ENCODE measurements at places on chromosomes 16 and 17. TPM values are rescaled to one million over a fixed set of nuclear protein-coding genes. Genes with fewer than 3 reads are reported as not detected.

TBC1D16 gene
- 19.8 TPM for total RNA-seq

ITGAX gene
- total RNA-seq = 5.9 TPM

DNA sequence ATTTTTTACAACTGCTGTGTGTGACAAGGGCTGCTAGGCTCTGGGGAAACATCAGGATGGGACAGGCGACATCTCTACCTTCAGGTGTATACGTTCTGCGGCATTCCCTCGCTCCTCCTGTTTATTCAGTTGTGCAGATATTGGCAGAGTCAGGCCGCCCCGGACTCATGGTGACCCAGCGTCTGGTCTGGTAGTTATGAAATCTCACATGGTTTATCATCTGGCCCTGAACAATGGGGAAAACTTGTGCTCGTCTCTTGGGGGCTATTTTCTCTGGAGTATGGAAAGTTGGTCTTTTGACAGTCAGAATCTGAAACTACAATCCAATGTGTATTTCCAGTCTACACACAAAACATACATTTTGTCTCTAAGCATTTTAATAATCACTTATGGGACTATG is 3.3 kb downstream of the MARCHF10 start:
- DNase-seq = no peak

DNA sequence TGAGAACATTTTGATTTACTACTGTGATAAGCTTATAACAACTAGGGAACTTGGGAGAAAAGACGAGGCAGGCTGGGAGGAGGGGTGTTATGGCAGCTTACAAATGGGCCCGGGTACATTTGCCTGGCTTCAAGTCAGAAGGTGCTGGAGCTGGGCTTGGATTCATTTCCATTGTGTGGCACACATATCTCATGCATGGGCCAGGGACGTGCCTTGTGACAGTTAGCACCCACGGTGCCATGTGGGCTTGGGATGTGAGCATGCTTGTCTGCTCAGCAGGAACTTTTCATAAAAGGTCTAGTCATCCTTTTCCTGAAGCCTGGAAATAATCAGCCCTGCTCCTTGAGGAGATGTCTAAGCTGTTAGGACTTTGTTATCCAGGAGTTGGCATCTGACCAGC is 572.2 kb downstream of the CDH13 start:
- DNase-seq = no peak

DNA sequence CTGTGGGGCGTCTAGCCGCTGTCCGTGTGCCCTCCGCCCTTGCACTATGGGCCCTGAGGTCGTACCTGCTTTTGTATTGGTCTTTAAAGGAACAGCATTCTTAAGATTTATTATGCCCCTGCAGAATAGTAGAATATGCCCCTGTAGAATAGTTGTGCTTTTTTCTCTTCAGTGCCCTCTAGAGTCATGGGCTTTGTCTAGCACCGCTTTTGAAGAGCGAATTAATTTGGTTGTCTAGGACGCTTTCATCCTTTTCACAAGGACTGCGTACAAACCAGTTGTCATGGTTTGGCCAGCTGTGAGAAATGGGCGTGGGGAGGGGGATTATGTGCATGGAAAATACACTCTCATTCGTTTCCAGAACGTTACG is 621 bp downstream of the CEP95 start:
- DNase-seq = peak; percentile 44

DNAAF8 gene
- 0.61 TPM for total RNA-seq

KRTAP17-1 gene
- not detected for total RNA-seq

GRCh38 chr17:11182430-11182829 is 58.6 kb upstream of the SHISA6 start:
- DNase-seq = peak; percentile 21

DNA sequence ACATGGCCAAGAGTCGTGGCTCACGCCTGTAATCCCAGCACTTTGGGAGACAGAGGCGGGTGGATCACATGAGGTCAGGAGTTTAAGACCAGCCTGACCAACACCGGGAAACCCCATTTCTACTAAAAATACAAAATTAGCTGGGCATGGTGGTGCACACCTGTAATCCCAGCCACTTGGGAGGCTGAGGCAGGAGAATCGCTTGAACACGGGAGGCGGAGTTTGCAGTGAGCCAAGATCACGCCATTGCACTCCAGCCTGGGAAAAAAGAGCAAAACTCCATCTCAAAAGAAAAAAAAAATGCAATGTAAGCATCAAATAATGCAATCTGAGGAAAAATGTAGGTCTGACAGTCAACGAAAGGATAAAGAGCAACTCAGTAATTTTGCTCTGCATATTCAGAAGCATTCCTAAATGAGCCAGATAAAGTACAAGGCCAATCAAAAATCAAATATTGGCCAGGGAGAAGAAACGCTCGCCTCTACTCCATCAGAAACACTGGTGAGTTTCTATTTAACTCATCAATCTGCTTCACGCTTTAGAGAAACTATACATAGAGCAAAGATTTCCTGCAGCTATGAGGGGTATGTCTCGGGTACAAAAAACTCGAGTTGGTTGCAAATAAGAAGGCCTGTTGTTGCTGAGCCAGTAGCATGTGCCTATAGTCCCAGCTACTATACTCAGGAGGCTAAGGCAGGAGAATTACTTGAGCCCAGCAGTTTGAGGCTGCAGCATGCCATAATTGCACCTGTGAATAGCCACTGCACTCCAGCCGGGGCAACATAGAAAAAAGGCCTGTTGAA is 3.7 kb downstream of the TXNDC11 start:
- no peak for DNase-seq

- no peak for DNase-seq
These were observed 25.3 kb upstream of the RBBP6 start for GRCh38 chr16:24514096-24514495.

GRCh38 chr16:53982631-53983042 is 278.7 kb downstream of the FTO start:
- no peak for DNase-seq

- no peak for DNase-seq
These were observed 28.0 kb upstream of the ABCA9 start for GRCh38 chr17:69088643-69089200.

MYOCD gene
- 20.5 TPM for total RNA-seq

DNA sequence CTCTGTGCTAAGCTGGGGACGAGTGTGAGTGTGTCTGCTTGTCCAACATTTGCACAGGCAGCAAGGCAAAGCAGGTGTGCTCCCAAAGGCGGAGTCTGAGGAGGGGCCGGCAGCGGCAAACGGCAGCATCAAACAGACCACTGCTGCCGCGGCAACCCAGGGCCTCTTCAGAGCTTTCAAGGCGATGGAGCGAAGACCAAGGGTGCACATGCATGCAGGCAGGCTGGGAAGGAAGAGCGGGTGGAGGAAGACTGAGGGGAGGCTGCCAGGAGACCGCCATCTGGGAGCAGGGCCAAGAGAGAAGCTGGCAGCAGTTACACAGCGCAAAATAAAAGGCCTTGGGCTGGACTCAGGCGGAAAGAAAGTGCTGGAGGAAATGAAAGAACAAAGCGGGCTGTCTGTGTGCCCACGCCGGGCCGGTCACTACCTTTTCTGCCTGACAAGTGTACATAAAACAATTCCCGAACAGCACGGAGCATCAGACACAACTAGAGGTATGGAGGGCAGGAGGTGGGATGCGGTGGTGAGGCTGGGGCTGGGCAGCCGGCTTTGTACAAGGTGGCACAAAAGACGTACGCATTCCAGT is 8.5 kb downstream of the TIMM22 start:
- peak; percentile 63 for DNase-seq

DNA sequence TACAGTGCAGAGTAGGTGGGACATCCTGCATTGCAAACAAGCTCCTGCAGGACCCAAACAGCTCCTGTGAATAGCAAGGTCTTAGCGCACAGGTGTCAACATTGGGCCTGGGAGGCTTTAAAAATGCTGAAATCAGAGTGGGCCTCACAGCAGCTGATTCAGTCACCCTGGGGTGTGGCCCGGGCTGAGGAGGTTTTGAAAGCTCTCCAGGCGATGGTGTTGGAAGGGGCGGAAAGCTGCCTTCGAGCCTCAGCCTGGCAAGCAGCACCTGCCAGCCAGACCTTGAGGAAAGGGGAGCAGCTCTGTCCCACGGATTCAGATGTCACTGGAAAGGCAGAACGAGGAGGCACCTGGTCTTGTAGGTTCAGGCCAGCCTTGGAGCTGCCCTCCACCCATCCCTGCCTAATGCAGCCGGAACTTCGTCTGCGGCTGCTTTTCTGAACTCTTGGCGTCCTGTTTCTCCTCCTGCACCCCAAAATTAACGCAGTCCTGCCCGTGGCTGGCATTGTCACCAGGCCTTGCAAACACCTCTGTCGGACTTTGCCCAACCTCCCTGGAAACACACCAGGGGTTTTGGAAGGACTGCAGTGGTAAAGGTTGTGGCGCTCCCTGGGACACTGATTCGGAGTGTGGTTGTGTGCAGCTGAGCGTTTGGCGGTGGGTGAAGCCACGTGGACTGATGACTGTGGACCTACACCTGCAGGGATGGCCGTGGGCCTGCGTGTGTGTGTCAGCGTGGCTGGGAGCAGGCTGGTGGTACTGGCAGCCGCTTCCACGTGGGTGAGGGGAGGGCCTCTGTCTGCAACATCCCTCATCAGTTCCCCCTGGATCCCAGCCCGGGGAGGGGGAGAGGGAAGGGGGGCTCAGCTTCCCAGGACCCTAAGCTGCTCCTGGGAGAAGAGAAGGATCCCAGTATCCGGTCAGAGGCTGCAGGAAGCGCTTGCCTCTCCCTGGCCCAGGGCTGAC is 3.4 kb downstream of the NECAB2 start:
- DNase-seq = no peak

- DNase-seq = no peak
These were observed 51.7 kb downstream of the SDK2 start for GRCh38 chr17:73592501-73592961.

- no peak for DNase-seq
These were observed 6.0 kb downstream of the TIMM22 start for GRCh38 chr17:1002771-1003555.

VASN gene
- 4.1 TPM for total RNA-seq

TBC1D3E gene
- not detected for total RNA-seq

ATMIN gene
- total RNA-seq = 26.3 TPM

DNA sequence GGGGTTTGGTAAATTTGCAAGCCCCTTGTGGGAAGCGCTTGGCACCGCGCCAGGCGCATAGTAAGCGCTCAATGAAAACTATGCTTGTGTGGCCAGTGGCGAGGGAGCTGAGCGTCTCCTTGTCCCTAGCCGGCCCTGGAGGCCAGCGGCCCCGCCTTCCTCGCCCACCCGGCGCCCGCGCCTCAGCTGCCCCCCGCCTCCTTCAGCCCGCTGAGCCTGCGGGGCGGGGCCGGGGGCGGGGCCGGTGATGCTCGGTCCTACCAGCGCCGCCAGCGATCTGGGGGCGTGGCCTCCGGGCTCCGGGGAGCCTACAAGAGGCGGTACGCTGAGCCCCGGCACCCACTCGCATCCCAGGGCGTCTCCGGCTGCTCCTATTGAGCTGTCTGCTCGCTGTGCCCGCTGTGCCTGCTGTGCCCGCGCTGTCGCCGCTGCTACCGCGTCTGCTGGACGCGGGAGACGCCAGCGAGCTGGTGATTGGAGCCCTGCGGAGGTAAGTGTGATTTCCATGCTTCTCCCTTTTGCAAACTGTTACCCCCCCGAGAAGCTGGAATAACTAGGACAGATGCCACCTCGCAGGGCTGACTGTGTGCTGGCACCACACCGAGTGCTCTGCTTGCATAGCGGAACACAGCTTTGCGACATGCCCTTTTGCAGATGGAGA is at the start of gene CRISPLD2:
CRISPLD2 (plus strand) TSS at position 342 of the 661 bp plus-strand sequence. CDS start 18,511 bp downstream, outside the sequence.
- DNase-seq = peak; percentile 89

WSCD1 gene
- total RNA-seq = 19.5 TPM
